ENCODE measurements at places on chromosomes 1 and 21.

GRCh38 chr1:147804942-147805723 is 44.7 kb upstream of the GJA5 start:
- DNase-seq = no peak

GRCh38 chr1:184185347-184185746 is 133.8 kb downstream of the TSEN15 start:
- no peak for DNase-seq

DNA sequence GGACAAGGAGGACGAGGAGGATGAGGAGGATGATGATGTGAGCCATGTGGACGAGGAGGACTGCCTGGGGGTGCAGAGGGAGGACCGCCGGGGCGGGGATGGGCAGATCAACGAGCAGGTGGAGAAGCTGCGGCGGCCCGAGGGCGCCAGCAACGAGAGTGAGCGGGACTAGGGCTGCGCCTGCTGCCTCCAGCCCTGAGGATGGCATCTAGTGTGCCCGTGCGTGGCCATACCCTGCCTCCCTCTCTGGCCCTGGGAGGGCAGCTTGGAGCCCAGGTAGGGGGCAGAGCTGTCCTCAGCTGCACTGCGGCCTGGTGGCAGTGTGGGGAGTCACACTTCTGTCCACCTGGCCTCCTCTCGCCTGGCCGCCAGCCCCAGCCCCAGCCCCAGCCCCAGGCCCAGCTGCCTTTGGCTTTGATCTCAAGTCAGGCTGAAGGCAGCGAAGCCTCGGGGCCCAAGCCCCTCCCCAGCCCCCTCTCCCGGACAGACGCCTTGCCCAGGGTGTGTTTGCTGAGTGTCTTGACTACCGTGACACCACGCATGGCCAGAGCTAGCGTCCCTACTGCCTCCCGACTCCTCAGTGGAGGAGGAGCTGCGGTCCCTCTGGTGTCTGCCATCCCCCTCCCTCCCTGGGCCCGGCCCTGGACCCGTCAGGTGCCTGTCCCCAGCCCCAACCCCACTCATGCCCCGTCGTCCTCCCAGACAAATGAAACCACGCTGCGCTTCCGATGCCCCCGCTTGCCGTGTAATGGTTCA is 155.2 kb downstream of the PEX14 start:
- DNase-seq = no peak

DNA sequence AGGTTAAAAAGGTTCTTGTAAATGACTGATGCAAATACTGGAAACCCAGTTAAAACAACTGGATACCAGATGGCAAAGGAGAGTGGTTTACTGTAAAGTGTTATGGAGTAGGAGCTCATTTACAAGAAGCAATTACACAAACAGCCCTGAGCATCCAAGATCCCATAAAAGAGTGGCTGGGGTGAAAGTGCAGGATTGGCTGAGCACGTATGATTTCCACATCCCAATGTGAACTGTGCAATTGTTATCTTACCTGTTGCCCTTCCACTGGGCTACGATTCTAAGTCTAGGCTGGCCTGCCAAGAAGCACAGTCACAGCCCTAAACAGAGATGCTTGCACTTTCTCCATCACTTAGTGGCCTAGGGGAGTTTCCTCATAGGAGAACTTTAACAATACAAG is 277.6 kb upstream of the RUNX1 start:
- DNase-seq = peak; percentile 23

GRCh38 chr1:164983023-164983650 is 373.4 kb downstream of the LMX1A start:
- no peak for DNase-seq

DNA sequence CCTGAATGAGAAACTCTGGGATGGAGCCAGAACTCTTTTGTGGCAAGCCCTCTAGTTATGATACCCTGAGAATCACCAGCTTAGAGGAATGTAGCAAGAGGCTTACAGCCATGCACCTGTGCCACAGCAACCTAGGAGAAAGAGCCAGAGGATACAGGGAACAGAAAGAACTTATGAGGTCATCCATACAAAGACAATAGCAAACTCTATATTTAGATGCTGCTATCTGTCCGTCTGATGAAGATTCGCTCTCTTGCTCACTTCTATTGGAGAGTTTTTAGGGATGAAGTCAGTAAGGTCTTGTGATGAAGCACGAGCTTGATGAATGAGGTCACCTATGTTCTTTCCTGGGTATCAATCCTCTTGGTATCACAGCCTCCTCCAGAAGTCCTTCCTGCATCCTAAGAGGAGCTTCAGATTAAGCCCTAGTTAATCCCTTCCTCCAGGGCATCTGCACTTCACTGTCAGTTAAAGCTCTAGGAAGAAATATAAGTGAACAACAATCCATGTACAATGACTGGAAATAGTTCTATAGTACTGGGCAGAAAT is 185.6 kb downstream of the DAB1 start:
- no peak for DNase-seq

- peak; percentile 85 for DNase-seq
Measured at GRCh38 chr1:54408147-54409066, 2.2 kb upstream of the SSBP3 start.

GRCh38 chr1:206540044-206540780 is 32.9 kb downstream of the RASSF5 start:
- peak; percentile 30 for DNase-seq

DNA sequence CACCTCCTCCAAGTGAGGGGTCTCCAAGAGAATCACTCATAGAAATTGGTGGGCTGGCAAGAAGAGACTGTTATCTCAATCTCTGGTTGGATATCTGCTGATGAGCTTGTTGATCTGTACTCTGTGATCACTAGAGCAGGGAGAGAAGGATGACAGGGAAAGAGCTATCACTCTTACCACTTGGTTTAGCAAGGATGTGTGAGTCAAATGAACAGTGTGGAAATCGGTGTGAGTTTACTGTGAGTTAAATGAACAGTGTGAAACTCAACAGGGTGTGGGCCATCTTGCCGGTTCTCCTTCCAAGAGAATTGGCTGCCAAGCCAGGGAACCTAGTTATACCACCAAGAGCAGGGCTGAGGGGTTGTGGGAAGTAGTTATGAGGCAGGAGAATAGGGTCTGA is 33.3 kb upstream of the CD1D start:
- DNase-seq = no peak

- DNase-seq = peak; percentile 29
Measured at GRCh38 chr1:230507666-230508402, 81.7 kb upstream of the PGBD5 start.

- no peak for DNase-seq
Measured at GRCh38 chr1:48205522-48205921, 17.0 kb upstream of the SLC5A9 start.

DNA sequence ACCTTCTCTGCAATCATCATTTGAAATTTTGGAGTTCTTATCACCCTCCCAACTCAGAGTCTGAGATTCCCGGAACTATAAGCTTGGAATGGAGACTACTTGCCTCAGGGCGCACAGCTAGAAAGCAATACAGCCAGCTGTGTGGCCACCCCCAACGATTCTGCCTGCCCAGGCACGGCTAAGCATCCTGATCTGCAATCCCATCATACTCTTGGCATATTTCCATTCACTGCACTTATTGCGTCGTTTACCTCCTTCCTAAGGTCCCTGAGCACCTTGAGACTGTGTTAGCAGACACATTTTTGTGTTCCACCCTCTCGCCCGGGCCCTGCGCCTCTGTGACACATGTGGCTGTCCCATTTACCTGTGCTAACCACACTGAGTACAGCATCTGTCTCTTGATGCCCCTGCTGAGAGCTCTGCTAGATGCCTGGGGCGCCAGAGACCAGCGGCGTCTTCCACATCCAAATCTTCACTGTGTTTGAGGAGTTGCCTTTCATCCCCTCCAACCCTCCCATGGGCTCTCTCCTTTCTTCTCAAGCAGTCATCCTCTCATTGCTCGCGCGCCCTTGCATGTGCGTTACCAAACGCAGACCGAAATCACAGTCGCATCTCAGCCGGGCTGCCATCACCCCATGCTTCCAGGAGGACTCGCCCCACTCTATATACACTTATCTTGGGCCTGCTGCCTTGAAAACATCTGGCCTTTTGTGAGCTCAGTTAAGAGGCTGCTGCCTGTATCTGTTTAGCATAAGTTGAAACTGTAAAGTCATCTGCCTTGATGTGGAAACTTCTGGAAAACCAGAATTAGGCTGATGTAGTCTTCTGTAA is 3.5 kb upstream of the CLDN19 start:
- no peak for DNase-seq

- no peak for DNase-seq
Measured at GRCh38 chr1:83702356-83702755, 296.6 kb downstream of the TTLL7 start.

- DNase-seq = peak; percentile 13
Measured at GRCh38 chr1:151058692-151059091, 730 bp downstream of the CDC42SE1 start.
